NCI-H510A (cell line): ENCODE measurements at places on chromosomes 1 and 21.
A peak's percentile ranks its signal among the peaks of the same experiment; 100 is the strongest.

DNA sequence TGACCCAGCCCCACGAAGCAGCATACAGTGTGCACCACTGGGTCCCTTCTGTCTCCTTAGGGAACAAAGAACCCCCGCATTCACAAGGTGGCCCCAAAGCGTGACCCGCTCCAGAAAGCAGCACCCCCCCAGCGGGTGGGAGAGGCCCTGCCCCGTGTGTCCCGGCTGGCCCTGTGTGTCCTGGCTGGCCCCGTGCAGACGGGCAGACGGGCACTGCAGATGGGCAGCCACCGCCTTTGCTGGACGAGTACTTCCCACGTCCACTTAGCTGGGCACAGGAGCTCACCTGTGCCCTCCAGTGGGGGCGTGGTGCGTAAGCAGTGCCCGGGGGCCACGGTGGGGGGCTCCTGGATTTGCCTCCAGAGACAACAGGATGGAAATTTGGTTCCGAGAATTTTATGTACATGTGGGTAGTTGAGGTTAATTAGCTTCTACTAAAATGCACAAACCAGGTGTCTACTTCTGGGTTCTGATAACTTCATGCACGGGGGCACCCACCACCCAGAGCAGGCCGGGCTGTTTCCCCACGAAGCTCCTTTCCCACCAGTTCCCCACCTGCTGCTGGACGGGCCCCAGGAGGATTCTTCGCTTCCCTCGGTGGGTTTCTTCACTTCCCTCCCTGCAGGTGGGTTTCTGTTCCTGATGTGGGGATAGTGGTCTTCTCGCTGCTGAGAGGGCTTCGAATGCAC lies 33.2 kb upstream of the SLC19A1 start:
- no peak for DNase-seq

GRCh38 chr1:206582971-206583706 lies 29.1 kb downstream of the EIF2D start:
- DNase-seq = no peak

DNA sequence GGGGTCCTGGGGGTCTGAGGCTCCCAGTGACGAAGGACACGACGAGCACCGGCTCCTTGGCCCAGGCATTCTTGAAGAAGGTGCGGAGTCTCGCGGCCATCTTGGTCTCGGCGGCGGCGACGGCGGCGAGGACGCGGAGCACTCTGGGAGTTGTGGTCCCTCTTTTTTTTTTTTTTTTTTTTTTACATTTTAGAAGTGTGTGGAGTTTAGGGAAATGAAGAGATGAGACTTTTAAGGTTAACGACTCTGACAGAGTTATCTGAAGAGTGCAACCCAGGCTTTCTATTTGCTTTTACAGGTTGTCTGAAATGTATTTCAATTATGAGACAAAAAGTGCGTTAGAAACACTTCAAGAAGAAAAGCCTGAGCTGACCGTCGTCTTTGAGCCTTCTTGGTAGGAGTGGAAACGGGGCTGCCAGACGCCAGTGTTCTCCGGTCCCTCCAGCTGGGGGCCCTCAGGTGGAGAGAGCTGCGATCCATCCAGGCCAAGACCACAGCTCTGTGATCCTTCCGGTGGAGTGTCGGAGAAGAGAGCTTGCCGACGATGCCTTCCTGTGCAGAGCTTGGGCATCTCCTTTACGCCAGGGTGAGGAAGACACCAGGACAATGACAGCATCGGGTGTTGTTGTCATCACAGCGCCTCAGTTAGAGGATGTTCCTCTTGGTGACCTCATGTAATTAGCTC lies 9.7 kb downstream of the OR2B11 start:
- DNase-seq = peak; percentile 38

- no peak for DNase-seq
These were observed 6.9 kb upstream of the TRIM62 start for GRCh38 chr1:33188572-33189275.

DNA sequence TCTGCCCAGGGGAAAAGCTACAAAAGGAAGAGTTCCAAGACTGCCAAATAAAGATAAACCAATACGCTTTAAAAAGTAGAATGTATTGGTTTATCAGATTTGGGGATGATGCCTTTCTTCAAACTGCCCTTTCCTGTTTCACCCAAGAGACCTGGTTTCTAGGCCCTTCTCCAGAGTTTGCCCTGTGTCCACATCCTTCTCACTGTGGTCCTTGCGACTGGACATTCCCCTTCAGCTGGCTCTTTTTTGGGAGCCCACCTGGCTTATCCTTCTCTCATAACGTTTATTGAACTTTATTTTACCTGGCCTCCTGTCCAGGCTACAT lies 490 bp upstream of the CZIB start:
- no peak for DNase-seq

- DNase-seq = no peak
These were observed 176.5 kb downstream of the VAV3 start for GRCh38 chr1:107788206-107789202.

GRCh38 chr21:45436351-45437065 lies 31.5 kb downstream of the COL18A1 start:
- DNase-seq = no peak

GRCh38 chr21:39088831-39089380 lies 94.3 kb downstream of the PSMG1 start:
- no peak for DNase-seq

DNA sequence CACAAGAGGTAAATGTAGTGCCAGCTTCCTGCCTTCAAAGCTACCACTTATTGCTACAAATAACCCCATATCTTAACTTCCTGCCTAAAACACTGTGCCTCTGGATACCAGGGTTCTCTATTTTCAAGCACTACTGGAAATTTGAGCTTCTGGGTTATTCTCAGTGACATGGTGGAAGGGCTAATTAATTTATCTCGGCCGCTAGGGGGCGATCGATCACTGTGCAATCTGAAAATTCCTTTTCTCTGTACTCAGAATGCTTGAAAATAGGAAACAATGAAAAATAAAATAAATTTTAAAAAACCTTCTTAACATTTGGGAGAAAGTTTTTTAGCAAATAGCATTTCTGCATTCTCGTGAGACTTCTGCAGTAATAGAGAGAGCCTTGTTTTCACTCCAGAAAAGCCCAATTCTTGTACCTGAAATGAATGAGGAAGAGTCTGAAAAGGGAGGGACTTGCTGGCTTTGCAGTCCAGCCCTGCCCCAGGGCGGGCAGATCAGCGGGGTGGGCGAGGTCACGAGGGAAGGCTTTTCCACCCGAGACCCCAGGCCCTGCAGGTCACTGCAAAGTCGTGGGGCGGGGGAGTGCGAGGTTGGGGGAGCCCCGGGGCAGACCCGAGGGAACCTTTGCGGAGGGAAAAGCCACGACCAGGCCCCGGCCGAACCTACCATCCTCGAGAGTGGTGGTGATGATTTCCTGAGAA lies 276.7 kb downstream of the PCP4 start:
- no peak for DNase-seq

GRCh38 chr21:28018213-28018612 lies 974.5 kb downstream of the LTN1 start:
- no peak for DNase-seq

DNA sequence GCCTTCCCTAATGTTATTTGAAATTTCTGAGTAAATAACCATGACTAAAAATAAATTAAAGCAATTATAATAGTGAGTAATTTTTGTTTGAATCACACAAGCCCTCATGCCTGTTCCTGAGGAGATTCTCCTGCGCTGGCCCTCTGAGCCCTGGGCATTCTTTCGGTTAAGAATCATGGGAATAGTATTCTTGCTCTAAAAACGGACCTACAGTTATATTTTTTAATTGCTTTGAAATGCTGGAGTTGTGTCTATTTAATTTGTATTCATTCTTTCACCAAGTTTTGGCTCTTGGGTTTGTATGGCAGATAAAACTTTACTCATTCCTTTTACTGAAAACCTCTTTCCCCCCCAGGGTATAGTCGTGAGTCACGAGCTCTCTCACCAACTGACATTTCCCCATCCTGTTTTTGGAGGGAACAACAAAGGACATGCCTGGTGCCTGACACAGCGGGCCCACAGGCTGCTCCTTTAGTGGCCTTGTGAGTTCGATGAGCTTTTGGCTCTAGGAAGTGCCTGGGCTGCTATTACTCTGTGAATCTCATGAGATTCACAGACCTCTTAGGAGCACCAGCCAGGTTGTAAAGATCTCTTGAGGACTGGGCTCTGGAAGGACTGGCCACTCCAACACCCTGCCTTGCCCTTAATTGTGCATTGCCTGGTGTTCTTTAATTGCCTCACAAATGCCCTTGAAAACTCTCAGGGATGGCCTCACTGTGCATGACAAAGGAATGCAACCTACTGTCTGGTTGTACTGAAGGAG lies 58.6 kb downstream of the DDR2 start:
- DNase-seq = no peak
